ENCODE measurements at places on chromosomes 6 and 20. TPM values are rescaled to one million over a fixed set of nuclear protein-coding genes. Genes with fewer than 3 reads are reported as not detected.

Gene LAMA5
- 12.5 TPM for total RNA-seq

Gene BPIFB2
- total RNA-seq: not detected

Gene GJA10
- not detected for total RNA-seq

Gene SLC22A23
- total RNA-seq: 4.9 TPM

Gene HLA-G
- total RNA-seq: 0.16 TPM

Gene TP53TG5
- total RNA-seq: not detected

Gene HMGN4
- 68.7 TPM for total RNA-seq

Gene ABT1
- total RNA-seq: 12.0 TPM

Gene RRAGD
- 0.09 TPM for total RNA-seq

Gene SIRPD
- not detected for total RNA-seq

Gene MYH7B
- 0.26 TPM for total RNA-seq

Gene B3GALT4
- 13.6 TPM for total RNA-seq

Gene MOCS1
- total RNA-seq: 5.7 TPM

Gene TFAP2A
- total RNA-seq: not detected

Gene SPTLC3
- total RNA-seq: 4.6 TPM

Gene KCNQ2
- total RNA-seq: not detected

Gene LY6G5B
- 4.0 TPM for total RNA-seq

Gene SLC12A5
- under 0.01 TPM for total RNA-seq

Gene OOEP
- total RNA-seq: not detected

Gene RBM24
- total RNA-seq: 0.16 TPM

Gene ADGRF1
- total RNA-seq: not detected

Gene OR14J1
- total RNA-seq: not detected

Gene SLC2A4RG
- 17.7 TPM for total RNA-seq

Gene HMGCLL1
- total RNA-seq: not detected

Gene BANF2
- total RNA-seq: not detected

Gene RAD21L1
- under 0.01 TPM for total RNA-seq
